ENCODE measurements at places on chromosomes 4 and X.

DNA sequence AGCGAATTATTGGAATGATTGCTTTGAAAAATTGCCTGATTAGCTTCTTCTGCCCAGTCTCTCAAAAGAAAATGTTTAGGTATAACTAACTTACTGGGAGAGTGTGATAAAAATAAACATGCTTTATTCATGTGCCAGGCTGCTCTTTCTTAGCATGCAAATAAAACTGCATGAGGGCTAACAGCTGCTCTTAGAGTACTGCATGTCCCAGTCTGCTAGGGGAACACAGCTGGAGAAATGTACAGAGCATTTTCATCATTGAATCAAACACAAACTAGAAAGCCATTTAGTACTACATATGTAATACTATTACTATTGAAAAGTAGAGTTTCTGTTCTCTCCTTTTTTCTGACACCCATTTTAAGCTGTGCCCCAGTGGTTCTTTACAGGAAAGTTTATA is 726.0 kb downstream of the GRID2 start:
- DNase-seq = no peak

DNA sequence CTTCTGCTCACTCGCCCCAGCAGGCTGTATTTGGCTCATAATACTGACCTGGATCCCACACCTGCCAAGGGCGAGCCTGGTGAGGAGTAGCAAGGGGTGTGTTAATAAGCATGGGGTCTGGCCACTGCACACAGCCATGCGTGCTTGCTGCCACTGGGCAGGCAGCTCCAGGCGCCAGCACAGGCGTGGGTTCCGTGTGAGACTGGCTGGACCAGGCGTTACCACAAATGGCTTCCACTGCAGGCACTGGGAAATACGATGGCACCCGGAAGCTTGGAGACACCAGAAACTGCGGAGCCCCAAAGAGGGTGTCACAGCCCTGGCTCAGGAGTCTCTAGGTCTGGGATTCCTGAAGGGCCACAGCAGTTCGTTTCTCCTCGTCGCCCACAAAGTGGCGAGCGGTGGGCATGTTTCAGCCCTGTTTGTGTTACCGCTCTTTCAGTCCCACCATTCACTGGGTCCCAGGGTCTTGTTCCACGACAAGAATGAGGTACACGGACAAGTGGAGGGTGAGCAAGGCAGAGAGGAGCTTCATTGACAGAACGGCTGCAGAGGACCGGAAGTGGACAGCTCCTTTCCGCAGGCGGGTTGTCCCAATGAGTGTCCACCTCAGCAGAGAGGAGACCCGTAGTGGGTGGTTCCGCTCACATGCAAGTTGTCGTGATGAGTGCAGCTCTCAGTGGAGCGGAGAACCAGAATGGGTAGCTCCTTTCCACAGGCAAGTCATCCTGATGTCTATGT is 428.9 kb downstream of the EPHA5 start:
- no peak for DNase-seq

- DNase-seq = no peak
These were observed 52.8 kb upstream of the RBM47 start for GRCh38 chr4:40682290-40683101.

DNA sequence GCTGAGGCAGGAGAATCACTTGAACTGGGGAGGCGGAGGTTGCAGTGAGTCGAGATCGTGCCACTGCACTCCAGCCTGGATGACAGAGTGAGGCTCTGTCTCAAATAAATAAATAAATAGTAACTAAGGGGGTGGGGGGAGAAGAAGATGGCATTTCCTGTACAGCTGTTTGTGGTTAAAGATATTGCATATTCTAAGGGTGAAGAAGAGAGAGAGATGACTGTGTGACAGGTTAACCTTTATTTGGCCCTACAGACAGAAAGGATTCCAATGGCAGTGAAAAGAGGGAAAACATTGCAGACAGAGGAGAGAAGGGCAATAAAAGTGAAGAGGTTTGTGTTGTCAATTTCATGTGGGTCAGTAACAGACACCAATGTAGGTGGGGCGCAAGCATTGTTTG is 9.4 kb downstream of the TASL start:
- no peak for DNase-seq

DNA sequence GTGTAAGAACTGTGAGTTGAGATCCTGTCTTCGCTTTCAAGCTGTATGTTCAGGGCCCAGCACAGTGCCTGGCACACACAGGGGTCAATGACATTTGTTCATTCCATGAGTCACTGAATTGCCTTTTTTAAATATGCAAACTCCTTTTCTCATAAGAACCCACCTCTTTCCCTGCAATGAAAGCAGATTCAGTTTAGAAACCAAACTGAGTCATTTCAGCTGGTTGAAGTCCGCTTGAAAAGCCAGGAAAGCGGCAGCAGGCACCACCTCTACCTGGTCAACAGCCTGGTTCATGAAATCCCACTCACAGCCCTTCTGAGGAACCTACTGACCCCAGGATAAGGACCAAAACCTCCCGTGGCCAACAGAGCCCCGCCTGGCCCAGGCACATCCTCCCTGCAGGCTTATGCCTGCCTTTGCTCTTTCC is 4.5 kb upstream of the C1QTNF7 start:
- DNase-seq = no peak

DNA sequence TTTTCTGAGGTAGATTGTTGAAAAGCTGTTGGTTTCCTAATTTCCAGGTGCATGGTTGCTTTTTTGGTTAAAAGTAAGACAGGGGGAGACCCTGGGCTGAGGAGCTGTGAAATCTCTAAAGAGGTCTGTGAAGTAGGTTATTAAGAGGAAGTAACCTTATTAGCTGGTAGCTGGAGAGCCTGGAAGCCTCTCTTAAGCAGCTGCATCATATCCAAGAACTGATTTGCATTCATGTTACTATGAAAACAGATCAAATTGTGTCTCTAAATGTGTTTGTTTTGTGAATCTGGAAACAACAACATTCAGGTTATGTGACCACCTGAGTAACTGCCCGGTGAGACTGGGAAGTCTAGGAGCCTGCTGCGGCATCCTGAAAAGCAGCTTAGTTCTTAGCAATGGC is 54.1 kb downstream of the ARHGAP10 start:
- no peak for DNase-seq

- no peak for DNase-seq
These were observed 61.5 kb upstream of the GATB start for GRCh38 chr4:151822331-151822730.

GRCh38 chr4:33090910-33091309 is 2370.7 kb downstream of the PCDH7 start:
- no peak for DNase-seq

- DNase-seq = no peak
These were observed 17.0 kb upstream of the CDS1 start for GRCh38 chr4:84565951-84566350.

- DNase-seq = no peak
These were observed 614.4 kb upstream of the NR3C2 start for GRCh38 chr4:149056615-149057014.

GRCh38 chr4:32519060-32519459 is 1798.9 kb downstream of the PCDH7 start:
- no peak for DNase-seq

DNA sequence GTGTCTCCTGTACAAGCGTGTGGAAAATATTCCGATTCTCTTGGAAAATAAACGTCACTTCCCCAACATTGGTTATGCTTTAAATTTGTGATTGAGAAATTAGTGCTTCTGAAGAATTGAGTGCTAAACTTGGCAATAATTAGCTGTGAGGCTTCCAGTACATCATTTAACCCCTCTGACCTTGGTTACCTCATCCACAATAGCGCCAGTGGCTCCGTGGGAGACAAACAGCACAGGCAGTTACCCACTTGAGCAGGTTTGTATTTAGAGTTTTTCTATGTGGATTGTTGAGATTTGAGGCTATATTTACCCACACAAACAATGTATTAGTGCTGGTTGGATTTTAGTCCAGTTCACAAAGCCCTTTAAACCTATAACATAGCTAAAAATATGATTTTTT is 476.5 kb downstream of the NKX6-1 start:
- no peak for DNase-seq

DNA sequence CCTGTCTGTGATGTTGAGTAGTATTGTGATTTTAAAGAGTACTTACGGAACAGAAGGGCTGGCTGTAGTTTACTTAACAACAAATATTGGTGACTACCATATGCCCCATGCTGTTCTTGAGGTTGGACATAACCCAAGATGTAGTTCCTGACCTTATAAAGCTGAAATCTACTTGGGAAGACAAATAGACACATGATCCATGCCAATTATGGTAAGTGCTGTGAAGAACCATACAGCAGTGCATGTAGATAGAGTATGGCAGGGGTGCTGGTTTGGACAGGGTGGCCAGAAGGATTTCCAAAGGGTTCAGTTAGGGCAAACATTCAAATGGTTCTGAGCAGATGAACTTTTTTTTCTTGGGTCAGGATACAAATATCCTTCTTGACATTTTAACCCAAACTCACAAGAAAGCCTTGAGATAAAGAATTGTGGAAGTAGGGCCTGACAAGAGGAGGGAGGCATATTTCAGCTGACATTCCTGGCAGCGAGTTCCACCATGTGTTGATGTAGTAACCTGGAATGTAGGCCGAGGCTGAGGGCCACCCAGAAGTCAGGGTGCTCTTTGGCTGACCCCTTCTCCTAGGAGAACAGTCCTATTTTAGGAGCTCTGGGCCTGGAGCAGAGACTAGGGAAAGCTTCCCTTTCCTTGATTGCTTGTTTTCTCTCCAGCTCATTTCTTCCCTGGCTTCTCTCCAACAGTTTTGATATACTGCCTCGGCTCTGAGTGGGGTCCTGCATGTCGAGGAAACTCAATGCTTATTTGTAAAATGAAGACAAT is 74.2 kb downstream of the FREM3 start:
- no peak for DNase-seq

DNA sequence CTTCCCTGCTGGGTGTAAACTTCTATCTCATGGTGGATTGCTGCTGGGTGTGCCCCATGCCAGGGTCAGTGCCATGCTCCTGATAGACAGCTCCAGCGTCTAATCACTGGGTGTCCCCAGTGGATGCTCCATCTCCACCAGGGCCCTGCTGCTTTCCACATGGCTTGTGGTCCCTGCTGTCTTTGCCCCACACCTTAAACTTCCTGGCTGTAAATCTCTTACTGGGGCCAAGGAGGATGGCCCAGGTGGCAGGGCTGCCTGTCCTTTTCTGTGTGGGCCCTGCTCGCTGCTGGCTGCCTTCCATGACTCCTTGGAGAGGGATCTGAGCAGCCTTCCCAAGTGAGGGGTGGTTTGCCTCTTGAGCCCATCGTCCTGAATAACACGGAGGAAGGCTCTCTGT is 51.8 kb downstream of the RGS12 start:
- no peak for DNase-seq

DNA sequence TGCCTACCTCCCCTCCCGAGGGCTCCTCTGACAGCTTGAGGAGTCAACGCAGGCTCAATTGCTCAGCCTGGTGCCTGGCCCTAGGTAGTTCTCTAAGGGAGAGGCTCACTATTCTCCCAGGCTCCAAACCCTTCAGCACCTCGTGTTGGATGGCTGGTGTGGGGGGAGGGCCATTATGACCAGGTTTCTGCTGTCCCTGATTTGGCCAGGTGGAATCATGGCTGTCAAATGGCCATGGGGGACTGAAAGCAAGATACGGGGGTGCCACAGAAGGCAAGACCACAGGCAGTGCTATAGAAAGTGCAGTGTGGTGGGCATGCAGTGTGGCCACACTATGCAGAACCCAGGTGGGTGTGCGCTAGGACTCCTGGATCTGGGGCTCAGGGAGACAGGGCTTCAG is 9.5 kb downstream of the PNMA6F start:
- no peak for DNase-seq

DNA sequence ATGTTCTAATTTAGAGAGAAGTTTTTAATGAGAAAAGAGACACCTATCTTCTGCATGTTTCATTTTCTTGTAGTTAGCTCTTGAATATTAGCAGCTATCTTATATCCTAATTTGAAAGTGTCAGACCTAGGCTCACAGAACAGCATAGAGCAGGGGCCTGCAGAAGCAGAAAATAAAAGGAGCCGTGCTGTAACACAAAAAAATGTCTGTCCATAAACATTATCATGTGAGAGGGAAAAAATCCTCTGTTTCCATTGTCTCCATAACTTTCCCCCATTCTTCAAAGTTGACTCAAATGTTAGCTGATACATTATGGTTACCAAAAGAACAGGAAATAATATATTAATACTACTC is 329.2 kb upstream of the EPHA5 start:
- no peak for DNase-seq

DNA sequence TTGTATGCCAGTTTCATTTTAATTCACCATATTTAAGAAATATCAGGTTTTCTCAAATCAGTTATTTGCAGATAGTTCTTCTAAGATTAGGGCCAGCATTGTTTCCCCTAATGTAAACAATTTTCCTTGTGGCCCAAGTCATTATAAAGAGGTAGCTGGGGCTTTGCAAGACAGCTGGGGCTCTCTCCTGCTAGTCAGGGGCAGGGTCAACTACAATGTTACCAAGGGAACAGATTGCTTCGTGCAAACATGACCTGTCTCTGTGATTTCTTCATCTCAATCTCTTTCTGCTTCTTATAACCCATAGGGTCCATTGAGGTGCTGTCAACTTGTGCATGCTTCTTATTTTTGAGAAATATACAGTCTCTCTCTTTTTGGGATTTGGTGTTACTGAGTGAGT is 12.1 kb downstream of the ARMCX6 start:
- no peak for DNase-seq

DNA sequence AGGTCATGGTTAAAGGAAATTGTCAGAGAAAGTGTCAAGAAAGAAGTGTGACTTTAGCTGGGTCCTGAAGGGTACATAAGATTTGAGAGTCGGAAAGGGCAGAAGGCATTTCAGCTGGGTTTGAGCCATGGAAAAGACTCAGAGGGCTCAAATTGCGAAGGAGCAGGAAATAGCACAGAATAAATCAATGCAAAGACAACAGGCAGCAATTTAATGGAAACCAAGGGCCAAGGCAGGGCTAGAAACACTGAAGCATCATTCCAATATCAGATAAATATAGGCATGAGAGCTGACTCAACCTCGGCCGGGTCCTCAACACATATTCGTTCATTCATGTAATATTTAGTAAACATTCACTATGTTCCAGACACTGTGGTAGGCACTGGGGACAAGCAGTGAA is 3.6 kb upstream of the FMR1 start:
- no peak for DNase-seq

DNA sequence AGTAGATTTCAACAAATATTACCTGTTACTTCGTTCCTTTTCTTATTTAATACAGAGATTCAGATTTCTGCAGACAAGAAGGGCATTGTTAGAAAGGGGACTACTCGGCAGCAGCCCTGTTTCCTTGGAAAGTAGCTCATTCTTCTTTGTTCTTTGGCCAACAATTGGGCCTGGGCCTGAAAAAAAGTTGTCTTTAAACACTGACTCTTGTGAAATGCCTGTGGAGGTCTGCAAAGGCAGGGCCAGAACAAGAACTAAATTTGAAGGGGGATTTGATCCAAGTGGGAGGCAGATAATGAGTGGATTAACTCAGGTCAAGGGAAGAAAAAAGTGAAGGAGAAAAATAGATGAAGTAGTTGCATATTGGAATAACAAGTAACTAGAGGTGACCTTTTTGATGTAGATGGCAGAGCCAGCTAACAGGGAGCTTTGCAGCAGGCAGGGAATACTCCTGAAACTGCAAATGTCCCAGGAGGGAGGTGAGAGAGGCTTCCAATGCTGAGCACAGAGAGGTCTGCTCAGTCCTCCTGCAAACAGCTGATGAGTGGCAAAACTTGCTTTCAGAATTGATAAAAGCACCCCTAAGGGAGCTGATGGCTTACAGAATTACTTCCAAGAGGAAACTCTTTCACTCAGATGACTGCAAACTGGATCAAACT is 393.2 kb upstream of the HS3ST1 start:
- no peak for DNase-seq

GRCh38 chrX:129077424-129078170 is 445.7 kb downstream of the SMARCA1 start:
- no peak for DNase-seq

GRCh38 chrX:21721195-21721594 is 36.7 kb downstream of the SMPX start:
- DNase-seq = no peak

- no peak for DNase-seq
These were observed 61.1 kb downstream of the FAM13A start for GRCh38 chr4:88995874-88996273.

All from lung microvascular endothelial cell (primary cell).